ENCODE measurements at places on chromosomes 2 and 18.
A peak's percentile ranks its signal among the peaks of the same experiment; 100 is the strongest.

DNA sequence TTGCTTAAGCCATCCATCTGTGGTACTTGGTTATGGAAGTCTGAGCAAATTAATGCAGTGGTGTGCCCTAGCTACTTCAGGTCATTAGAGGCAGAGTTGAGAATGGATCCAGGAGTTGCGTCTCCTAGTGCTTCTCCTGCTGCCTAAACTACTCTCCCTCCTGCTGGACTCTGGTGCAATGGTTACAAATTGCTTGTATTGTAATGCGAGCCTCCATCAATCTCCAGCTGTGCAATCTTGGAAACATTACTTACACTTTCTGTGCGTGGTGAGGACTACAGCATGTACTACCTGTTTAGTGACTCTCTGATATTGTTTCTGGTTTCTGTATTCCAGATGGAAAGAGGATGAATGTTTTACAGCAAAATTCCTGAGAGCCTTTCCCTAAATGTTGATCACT is 119.0 kb upstream of the CYRIA start:
- no peak for DNase-seq

- DNase-seq = no peak
Observed at GRCh38 chr2:16127276-16127940, 187.1 kb downstream of the MYCN start.

- no peak for DNase-seq
Observed at GRCh38 chr2:142515493-142515892, 362.0 kb upstream of the KYNU start.

DNA sequence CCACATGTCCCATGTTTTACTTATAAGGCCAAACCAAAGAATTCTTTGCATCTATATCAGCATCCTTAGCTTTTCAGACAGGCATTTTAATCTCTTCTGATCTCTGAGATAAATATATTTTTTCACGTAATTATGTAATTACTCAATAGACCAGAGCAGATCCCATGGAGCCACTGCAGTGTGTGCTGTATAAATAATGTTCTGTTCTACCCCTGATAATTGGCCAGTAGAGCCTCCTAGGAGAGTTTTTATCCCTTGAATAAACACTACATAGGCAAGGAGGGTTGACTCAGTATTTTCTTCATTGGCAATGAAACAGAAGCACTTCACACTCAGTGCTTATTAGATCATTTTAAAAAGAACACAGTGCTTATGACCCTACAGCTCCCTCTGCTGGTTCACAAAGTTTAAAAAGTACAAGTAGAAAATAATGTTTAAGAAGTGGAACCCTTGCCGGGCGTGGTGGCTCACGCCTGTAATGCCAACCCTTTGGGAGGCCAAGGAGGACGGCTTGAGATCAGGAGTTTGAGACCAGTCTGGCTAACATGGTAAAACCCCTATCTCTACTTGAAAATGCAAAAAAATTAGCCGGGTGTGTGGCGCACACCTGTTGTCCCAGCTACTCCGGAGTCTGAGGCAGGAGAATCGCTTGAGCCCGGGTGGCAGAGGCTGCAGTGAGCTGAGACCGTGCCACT is 91.9 kb downstream of the PPP1R1C start:
- DNase-seq = peak; percentile 92

DNA sequence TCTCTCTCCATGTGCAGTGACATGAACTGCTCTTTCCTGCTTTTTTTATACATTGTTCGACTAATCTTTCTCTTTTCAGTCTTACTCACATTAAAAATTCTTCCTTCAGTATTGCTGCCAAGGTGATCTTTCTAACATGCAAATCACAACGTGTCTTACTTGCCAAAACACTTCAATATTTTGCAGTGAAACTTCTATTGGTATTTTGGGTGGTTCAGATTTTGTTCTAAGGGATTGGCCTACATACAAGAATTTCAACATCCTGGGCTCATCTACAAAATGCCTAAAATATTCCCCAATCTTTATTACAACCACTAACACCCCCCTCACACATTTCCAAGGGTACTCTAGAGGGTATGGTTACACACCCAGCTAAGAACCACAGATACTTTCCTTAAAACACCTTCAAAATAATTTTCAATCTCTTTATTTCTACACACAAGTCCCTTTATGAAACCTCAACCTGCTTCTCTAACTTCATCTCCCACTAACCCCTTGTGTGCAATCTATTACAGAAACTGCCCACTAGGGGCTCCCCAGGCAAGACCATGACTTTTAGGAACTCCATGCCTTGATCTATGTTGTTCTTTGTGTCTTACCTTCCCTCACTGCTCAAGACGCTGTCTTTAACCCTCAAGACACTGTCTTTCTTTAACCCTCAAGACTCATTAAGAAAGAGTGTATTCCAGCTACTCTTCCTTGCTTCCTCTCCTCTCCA is 50.9 kb downstream of the COL3A1 start:
- peak; percentile 53 for DNase-seq

- DNase-seq = no peak
Observed at GRCh38 chr2:220051716-220052115, 424.3 kb downstream of the SLC4A3 start.

- DNase-seq = no peak
Observed at GRCh38 chr2:117692001-117692763, 122.3 kb upstream of the DDX18 start.

- peak; percentile 59 for DNase-seq
Observed at GRCh38 chr2:43222475-43223309, 3.7 kb downstream of the ZFP36L2 start.

DNA sequence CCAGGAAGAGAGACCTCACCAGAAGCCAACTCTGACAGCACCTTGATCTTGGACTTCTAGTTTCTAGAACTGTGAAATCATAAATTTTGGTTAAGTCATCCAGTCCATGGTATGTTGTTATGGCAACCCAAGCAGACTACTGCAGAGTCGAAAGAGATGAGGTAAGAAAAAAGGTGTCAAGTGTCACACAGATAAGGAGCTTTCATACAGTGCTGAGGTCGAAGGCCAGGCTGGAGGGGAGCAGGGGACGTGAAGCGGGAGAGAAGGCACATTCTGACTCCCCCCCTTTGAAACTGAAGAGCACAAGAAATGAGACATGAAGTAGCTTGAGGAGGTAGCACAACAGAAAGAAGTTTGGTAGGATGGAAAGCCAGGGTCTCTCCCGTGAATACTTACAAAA is 110.4 kb downstream of the ALK start:
- DNase-seq = no peak

DNA sequence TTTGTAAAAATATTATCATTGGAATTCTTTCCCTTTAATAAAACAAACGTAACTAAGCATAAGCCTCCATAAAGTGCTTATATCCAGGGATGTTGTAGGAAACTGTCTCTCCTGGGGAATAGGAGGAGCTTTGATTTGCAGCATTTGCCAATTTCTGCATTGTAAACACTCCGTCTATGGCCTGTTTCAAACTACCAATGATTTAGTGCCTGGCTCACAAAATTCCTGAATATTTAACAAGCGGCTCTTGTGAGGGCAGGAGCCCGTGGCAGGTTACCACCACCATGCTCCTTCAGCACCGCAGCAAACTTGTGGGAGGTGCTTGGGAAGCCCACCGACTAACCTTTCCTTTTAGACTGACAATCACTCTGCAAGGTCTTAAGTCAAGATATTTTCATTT is 520.3 kb downstream of the SOX11 start:
- no peak for DNase-seq

DNA sequence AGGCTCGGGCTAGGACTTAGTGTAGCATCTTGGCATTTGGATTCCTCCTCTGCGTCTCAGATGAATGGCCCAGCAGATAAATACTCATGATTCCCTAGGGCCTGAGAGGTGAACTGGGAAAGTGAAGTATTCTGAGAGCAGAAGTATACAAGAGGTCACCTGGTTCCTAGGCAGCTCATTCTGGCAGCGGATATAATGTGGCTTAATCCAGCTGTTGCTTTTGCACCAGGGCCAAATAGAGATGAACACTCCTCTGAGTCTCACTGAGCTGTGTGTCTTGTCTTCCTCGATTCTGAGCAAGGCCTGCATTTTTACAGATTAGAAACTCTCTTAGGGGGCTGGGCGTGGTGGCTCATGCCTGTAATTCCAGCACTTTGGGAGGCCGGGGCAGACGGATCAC is 196.1 kb downstream of the SLC4A3 start:
- no peak for DNase-seq

GRCh38 chr18:45251236-45251635 is 364.0 kb upstream of the SLC14A2 start:
- DNase-seq = no peak

DNA sequence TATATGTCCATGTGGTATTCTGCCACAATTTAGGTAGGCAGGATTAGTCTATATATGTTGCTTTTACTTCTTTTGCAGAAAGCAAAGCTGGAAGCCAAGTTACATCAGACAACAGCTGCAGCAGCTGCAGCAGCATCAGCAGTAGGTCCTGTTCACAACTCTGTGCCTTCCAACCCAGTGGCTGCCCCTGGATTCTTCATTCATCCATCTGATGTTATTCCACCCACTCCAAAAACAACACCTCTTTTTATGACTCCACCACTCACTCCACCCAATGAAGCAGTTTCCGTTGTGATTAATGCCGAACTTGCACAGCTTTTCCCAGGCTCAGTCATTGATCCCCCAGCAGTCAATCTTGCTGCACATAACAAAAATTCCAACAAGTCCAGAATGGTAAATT is 107.6 kb downstream of the BIRC6 start:
- peak; percentile 46 for DNase-seq

GRCh38 chr2:102313025-102313424 is 1.7 kb downstream of the IL1RL1 start:
- peak; percentile 93 for DNase-seq

DNA sequence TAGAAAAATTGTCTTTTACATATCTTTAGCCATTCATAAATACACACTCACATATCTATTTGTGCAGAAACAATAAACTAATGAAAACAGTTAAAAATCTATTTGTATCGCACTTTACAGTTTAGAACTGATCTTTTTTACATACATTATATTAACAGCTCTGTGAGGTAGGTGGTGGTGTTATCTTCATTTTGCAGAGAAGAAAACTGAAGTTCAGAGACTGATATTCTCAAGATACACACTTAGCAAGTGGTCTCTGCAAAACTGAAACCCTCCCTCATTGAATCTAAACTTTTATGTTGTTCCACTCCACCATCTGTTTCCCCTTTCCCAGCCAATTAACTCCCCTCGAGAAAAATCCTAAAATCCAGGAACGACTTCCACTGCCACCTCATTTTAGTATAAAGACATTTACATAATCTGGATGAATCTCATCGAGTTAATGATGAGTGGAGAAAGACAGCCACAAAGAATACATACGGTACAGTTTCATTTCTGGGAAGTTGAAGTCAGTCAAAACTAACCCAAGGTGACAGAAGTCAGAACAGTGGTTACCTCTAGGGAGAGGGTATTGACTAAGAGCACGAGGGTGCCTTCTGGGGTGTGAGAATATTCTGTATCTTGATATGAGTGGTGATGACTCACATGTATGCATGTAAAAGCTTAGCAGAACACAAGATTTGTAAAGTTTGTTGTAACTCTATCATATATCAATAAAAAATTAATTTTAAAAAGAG is 524.2 kb upstream of the TCF4 start:
- peak; percentile 57 for DNase-seq

GRCh38 chr2:160306985-160307384 is 106.9 kb upstream of the ITGB6 start:
- peak; percentile 96 for DNase-seq

DNA sequence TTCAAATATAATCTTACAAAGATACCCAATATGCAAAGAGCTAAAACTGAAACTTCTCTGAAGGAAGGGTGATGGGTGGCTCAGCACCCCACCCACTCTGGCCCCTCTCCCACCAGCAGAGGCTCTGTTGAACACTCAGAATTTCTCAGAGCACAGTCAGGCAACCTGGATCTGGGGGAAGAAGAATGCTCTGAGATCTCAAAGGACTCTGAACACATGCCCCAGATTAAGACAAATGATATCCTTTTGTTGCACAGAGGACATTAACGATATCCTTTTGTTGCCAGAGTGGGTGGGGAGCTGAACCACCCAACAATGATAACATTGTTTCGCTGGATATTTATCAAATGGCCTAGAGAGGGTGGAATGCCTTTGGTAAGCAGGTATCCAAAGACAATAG is 104.8 kb downstream of the LBH start:
- DNase-seq = no peak

DNA sequence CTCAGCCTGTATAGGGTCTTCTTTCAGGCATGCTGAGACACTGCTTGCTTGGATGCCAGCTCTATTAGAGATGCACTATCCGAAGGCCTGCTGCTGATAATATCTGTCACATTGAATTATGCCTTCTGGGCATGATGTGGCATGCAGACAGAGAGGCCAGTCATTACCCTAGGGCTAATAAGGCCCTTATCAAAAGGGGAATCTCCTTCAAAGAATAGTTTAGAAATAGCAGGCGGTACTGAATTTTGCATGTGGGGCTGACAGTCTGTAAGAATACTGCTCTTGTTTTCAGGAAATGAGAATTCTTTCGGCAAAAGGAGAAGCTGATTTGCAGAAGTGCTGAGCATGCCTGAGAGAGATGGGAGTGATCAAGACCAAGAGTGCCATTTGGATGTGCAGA is 13.1 kb upstream of the LHCGR start:
- DNase-seq = no peak

GRCh38 chr18:48238206-48238605 is 171.0 kb downstream of the ZBTB7C start:
- peak; percentile 18 for DNase-seq

DNA sequence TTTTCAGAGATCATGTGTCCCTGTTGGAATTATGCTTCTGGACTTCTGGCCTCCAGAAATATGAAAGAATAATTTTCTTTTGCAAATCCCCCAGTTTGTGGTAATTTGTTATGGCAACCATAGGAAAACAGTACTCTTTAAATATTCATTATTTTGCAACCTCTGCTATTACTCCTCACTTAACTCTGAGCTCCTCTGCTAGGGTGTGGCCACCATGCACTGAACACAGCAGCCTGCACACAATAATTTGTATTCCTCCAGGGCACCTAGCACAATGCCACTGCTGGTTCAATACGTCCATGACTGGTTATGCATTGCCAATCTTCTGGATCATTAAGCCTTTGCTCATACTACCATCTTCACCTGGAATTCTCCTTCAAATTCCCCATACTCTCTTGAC is 232.0 kb downstream of the CNTNAP5 start:
- no peak for DNase-seq

- peak; percentile 67 for DNase-seq
Observed at GRCh38 chr2:225354281-225354774, 45.2 kb upstream of the NYAP2 start.

- peak; percentile 83 for DNase-seq
Observed at GRCh38 chr2:46874236-46874929, 41.2 kb downstream of the MCFD2 start.

DNA sequence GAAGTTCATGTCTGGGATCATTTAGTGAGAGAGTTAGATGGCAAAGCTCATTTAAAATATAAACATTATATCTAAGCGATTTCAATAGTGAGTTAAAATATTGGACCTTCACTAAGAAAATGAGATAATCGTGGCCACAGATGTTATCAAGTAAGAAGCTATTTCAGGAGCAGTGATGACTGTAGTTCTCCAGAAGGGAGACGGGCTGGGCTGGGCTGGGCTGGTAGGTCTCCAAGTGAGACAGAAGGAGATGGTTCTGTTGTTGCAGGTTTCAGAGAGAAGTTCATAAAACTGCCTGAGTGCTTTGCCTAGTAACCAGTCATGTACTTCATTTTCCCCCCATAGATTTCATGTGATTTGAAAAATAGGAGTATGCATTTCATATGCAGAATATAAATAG is 130.1 kb upstream of the DAPL1 start:
- peak; percentile 49 for DNase-seq

Data from fibroblast of mammary gland (primary cell).